Activated effector memory CD4-positive, alpha-beta T cell treated with Interleukin-2 at 50 U/mL for 16 hours (primary cell): ENCODE measurements at places on chromosomes 1 and 21.

GRCh38 chr1:3127738-3128137 lies 58.7 kb downstream of the PRDM16 start:
- no peak for DNase-seq

DNA sequence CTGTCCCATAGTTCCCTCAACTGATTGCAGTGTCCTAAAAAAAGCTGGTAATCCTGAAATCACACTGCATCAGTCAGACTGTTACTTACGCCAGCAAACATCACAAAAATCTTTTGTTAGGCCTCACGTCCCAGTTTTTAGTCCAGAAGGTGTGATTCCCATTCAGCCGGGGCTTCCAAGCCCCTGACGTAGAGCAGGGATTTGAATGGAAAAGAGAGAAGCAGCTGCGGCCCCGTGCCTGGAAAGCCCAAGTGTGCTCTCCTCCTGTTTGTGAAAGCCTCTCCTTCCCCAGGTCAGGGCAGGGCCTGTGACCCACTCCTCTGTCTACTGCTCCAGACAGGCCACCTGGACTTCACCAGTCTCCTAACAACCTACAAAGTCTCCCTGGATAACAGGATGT lies 20.7 kb downstream of the KCNA10 start:
- no peak for DNase-seq

- no peak for DNase-seq
These were observed 5.7 kb downstream of the TGFB2 start for GRCh38 chr1:218350801-218351266.

DNA sequence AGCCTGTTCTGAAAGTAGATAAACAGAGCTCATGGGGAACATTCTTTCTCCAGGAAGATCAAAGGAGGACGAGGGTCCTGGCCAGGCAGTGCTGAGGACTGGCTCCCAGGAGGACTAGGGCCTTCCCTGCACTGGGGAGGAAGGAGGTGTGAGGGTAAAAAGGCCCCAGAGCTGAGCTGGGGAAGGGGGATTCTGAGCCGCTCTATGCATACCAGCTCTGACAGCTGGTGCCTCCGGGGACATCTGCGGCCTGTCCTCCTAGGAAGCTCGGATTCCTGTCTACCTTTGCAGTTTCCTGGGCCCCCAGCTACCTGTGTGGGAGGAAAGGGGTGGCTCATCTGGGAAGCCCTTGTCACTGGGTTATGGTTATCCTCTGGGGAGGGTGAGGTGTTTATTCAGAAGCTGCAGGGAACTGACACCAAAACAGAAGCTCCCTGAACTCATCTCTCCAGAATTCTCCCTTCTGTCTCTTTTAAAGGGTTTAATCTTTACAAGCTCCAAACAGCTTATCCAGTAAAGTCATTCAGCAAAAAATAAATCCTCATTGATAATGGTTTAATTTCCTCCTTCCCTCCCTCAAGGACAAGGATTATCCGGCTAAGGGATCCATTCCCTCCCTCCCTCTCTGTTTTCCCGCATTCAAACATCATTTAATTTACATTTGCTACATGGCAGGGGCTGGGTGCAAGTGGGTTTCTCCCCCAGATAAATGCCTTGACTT lies 31.0 kb downstream of the NENF start:
- DNase-seq = no peak

GRCh38 chr21:34330055-34330454 lies 33.8 kb upstream of the KCNE2 start:
- DNase-seq = no peak

- DNase-seq = no peak
These were observed 26.8 kb downstream of the TRPM2 start for GRCh38 chr21:44379991-44380865.

- DNase-seq = no peak
These were observed 4.8 kb upstream of the TFF3 start for GRCh38 chr21:42319851-42320572.

GRCh38 chr21:46412521-46413364 lies 45.9 kb upstream of the DIP2A start:
- no peak for DNase-seq

DNA sequence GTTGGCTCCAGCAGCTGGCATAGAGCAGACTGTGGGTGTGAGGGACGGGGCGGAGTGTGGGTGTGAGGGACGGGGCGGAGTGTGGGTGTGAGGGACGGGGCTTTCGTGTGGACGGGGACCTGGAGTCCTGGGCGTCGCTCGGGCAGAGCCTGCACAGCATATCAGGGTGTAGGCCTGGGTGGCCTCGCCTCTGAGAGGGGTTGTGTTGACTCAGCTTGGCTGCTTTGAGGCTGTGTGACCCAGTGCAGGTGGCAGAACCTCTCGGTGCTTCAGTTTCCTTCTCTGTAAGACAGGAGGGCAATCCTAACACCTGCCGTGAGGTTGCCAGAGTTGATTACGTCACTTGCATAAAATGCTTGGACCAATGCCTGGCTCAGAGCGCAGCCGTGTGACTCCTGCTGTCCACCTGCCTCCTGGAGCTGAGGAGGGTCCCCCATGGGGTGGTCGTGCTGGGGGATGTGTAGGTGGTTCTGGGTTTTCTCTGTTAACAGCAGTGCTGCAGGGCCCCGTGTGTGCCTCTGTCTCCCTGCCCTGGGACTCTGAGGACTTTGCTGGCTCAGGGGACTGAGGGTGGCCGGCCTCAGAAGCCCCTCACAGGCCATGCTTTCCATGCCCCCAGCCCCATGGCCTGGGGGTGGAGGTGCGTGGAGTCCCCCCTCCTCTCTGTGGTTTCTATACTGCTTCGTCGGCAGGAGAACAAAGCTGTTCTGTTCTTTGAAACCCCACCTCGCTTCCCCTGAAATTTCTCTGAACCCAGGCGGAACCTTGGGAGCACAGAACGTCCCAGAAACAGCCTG lies 15.4 kb downstream of the PDXK start:
- no peak for DNase-seq

- no peak for DNase-seq
These were observed 709 bp downstream of the GART start for GRCh38 chr21:33541105-33541711.

- no peak for DNase-seq
These were observed 1.5 kb downstream of the TGFB2 start for GRCh38 chr1:218346391-218347204.

DNA sequence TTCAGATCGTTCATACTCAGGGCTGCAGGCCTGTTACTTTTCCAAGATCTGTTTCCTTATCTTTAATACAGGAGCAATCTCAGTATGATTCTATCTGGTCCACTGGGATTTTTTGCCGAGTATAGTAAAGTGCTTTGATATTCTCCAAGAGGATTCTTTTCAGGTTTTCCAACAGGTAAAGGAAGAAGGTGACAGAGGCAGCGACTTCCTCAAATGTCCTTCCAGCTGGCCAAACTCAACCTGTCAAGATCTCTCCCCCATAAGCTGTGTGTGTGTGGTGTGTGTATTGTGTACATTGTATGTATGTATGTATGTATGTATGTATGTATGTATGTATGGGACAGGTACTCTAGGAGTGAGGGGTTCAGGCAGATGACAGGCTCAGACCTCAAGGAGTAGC lies 1.1 kb downstream of the AKR1A1 start:
- no peak for DNase-seq

DNA sequence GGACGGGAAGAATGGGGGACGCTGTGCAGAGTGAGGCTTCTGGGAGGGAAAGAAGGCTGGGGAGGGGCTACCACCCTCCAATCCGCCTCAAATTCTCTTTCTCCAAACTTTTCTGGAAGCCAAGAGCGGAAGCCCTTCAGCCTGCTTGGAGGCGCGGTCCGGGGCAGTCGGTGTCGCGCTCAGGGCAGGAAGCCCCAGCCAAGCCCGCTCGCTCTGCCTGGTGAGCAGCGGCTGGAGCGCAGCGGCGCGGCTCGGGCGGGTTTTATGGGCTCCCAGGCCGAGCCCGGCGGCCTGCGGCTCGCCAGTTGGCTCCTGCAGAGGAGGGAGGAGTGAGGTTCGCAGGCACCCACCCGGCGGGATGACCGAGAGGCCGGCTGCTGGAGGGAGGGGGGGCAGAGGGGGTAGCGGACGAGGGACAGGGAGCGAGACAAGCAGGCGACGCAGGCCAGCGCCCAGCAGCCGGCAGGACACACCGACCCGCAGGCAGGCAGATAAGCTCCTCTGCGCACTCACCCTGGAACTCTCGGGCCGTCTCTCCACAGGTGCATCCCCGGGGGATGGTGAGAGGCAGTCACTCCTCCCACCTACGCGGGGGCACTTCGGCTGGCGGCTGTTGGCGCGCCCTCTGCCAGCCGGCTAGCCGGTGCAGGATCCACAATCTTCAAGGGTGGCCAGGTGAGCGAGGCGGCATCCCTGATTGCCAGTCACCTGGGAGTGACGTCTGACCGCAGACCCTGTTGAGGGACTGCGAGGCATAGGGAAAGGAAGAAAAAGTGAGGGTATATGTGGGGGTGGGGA lies at the start of gene AVPR1B:
Gene AVPR1B, minus strand, starts transcription at position 238 of the 798 bp plus-strand sequence. CDS start 498 bp downstream, outside the sequence.
- DNase-seq = no peak

- no peak for DNase-seq
These were observed 6.5 kb upstream of the ATP1A4 start for GRCh38 chr1:160144921-160145320.

DNA sequence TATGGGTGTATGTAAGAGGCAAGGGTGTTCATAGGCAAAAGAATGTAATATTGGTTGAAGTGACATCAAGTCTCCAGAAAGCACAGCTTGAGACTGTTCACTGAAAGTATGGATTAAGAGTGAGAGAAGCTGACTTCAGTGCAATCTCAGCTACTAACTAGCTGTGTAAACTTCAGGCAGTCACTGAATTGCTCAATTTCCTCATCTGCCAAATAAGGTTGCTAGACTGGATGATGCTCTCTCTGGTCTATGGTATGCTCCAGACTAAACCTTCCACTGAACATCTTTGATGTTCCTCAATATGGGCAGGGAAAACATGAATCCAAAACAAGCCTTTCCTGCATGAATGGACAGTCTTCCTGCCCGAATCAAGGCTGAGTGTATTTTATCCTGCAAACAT lies 111.8 kb upstream of the USH2A start:
- DNase-seq = no peak

GRCh38 chr1:22662986-22663408 lies 10.0 kb downstream of the C1QB start:
- no peak for DNase-seq

- DNase-seq = no peak
These were observed 5.6 kb downstream of the TMEM61 start for GRCh38 chr1:54986025-54986424.

DNA sequence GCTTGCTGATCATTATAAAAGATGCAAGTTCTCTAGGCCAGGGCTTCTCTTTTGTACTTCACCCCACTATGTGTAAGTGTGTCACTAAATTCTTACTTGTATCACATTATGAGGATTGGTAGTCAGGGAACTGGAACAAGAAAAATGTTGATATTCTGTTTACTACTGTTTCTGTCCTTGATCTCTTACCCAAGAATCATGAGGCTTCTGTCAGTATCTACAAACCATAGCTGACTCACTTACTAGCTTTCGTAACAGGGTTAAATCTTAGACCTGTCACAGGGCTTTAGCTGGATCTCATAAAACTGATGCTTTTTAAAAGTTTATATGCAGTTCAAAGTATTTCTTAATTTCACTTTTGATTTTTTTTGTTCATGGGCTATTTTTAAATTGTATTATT lies 681.2 kb downstream of the PLPP3 start:
- DNase-seq = no peak

DNA sequence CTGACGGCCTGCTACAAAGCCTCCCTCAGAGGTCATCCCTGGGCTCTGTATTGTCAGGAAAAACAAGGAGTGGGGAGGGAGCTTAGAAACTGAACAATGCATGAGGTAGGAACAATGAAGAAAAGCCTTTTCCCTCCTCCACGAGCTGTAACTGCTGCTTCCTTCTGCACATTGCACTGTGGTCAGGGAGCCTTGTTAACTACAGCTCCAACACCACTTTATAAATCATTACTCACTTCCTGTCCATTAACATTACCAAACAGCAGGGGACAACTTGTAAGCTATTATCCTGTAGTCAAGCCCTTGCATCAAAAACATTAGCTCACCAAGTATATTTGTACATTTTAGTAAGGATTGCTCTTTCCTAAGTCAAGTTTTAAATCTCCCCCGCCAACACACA lies 336.0 kb upstream of the NR5A2 start:
- DNase-seq = no peak

DNA sequence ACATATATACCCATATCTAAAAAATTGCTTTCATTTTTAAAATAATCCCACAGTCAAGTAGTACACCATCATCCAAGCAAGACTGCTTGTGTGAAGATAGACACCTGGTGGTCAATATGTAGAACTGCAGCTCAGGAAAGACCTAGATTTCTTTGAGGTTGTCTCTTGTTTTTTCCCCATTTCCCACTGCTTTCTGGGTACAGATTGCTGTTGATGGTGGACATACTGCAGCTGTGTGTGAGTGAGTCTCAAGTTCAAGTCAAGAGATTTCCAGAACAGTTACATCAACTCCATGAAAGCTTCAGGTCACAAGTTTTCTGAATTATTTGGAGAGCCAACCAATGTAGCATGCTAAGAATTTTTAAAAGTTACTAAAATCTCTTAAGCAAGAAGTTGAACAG lies 306.4 kb downstream of the DUSP10 start:
- DNase-seq = no peak

DNA sequence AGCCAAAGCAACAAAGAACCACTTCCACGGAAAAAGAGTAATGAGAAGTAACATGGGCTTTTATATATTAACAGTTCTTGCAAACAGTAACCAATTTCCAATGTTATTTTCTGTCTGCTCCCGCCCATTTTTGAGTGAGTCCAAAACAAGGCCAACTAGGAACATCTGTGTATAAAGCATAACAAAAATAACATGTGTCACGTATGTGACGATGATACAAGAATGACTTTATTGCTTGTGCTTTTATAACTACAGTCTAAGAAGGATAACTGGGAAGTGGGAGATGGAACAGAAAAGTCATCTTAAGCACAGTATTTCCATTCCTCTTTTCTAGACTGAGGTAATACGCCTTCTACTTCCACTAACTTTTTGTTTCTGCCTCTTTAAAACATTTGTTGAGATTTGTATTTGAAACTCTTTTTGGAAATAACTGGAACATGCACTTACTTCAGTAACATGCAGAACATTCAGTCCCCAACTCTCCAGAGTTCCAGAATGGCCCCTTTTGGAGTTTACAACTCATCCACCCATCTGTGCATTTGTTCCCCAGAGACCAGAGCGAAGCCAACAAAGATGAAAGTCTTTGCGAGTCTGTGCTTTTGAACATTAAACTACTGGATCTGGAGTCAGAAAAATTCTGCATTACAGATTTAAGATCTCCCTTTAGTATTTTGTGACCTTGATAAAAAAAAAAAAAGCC lies 143.0 kb upstream of the ZRANB2 start:
- no peak for DNase-seq

- no peak for DNase-seq
These were observed 1.2 kb downstream of the MYOM3 start for GRCh38 chr1:24110642-24111261.

- DNase-seq = no peak
These were observed 2.6 kb downstream of the SH3BGRL3 start for GRCh38 chr1:26282401-26282918.

DNA sequence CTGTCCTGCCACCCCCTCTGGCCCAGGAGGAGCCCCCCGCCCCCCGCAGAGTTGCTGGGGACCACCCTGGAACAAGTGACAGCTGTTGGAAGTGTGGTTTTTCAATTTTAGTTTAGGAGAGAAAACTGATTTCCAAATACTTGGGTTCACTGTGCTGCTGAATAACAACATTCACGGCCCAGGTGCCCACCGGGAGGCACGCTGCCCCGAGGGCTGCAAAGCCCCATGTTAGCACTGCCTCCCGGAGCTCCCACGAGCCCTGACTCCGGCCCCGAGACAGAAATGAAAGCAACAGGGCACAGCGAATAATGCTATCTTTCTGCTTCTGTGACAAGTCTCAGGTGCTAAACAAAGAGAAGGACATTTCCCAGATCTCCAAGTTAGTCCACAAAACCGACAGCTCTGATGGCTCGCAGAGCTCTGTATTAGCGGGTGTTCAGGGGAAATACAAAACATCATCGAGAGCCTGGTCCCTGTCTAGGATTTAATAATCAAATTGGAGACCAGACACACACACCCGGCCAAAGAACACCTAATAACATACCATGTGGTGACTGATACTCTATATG lies 451.5 kb downstream of the KIF26B start:
- no peak for DNase-seq
